GM23248 (cell line): ENCODE measurements at places on chromosomes 4 and X. TPM values are rescaled to one million over a fixed set of nuclear protein-coding genes. Genes with fewer than 3 reads are reported as not detected.

GUF1 gene
- 12.3 and 18.2 TPM in 2 replicates for total RNA-seq

GRCh38 chr4:168319486-168320019, 1.0 kb upstream of the DDX60 start:
- no peak overlapping the region for H3K27ac ChIP-seq
- H3K4me1 ChIP-seq, result 0 out of 2 replicates have a peak, but pooled peaks cover 7% of the 10 kb centered on the region
- peak overlapping the region; percentile 85 for H3K4me3 ChIP-seq
- no peak for DNase-seq
- H3K36me3 ChIP-seq, result no peaks in the 10 kb centered on the region
- no peaks in the 10 kb centered on the region for H3K27me3 ChIP-seq

PLP1 gene
- 0.22 and 0.76 TPM in 2 replicates for total RNA-seq

GRCh38 chrX:47180346-47180745, 13.3 kb upstream of the UBA1 start:
- no peak for DNase-seq
- H3K36me3 ChIP-seq, result no peaks in the 10 kb centered on the region
- no peak overlapping the region for H3K4me3 ChIP-seq
- no peaks in the 10 kb centered on the region for H3K27me3 ChIP-seq
- no peak overlapping the region for H3K27ac ChIP-seq

GRCh38 chr4:100357542-100357941, 160.3 kb downstream of the EMCN start:
- H3K27me3 ChIP-seq, result no peaks in the 10 kb centered on the region
- no peaks in the 10 kb centered on the region for H3K36me3 ChIP-seq
- H3K27ac ChIP-seq, result no peak overlapping the region
- H3K4me3 ChIP-seq, result no peak overlapping the region

GRCh38 chrX:132171478-132171877, 43.7 kb upstream of the FRMD7 start:
- no peaks in the 10 kb centered on the region for H3K36me3 ChIP-seq
- no peak overlapping the region for H3K27ac ChIP-seq
- no peak for DNase-seq
- H3K27me3 ChIP-seq, result no peaks in the 10 kb centered on the region
- H3K4me1 ChIP-seq, result no peaks in the 10 kb centered on the region

FRMD7 gene
- 0.11 TPM in 1 of 2 replicates, not detected in the other for total RNA-seq

- H3K36me3 ChIP-seq, result no peaks in the 10 kb centered on the region
- H3K4me1 ChIP-seq, result no peaks in the 10 kb centered on the region
- no peak overlapping the region for H3K27ac ChIP-seq
- peaks cover 69% of the 10 kb centered on the region for H3K27me3 ChIP-seq
- peak; percentile 18 for DNase-seq
Measured at GRCh38 chr4:108172231-108172752, 3.6 kb upstream of the LEF1 start.

DNA sequence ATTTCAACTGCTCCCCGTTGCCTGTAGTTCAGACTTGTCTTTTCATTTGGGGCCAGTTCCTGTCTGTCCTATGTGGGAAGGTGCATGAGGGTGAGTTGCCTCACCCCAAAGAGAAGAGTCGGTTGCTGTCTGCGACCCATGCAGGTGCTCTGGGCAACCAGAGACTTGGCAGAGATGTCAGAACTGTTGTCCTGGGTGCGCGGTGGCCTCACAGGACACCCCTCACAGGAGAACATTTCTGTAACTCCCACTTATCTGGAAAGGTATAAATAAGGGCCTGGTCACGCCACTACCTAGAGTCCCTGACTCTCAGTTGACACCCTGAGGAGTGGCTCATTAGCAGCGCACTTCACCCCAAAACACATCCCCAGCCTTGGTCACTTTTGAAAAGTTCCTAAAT, 9.7 kb upstream of the NAT8L start:
- H3K36me3 ChIP-seq, result no peaks in the 10 kb centered on the region
- H3K27me3 ChIP-seq, result peaks cover 24% of the 10 kb centered on the region
- DNase-seq, result no peak
- H3K4me1 ChIP-seq, result no peaks in the 10 kb centered on the region
- no peak overlapping the region for H3K27ac ChIP-seq

CXorf49 gene
- total RNA-seq, result not detected in 2 replicates

DNA sequence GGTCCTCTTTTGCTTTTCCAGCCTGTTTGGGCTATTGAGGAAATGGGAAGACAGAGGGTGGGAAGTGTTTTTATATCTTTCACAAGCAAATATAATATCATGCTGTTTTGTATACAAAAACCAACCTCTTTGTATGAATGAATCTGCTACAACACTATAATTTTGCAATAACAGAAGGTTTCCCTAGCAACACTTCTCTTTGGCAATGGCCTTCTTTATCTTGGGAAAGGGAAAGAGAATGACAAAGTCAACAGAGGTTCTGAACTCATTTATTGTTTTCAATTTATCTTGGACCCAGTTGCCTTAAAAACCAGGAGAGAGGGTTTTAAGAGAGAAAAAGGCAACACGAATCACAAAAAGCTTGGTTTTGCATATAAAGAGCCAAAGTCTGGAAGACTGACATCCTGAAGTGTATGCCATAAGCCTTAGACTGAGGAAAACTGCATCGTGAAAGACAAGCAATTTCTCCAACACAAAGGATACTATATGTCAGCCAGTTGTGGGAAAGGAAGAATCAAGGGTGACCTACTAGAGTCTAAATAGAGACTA, 121.8 kb upstream of the FAM241A start:
- H3K4me3 ChIP-seq, result no peak overlapping the region
- no peak overlapping the region for H3K27ac ChIP-seq
- DNase-seq, result peak; percentile 7
- no peaks in the 10 kb centered on the region for H3K4me1 ChIP-seq
- H3K27me3 ChIP-seq, result no peaks in the 10 kb centered on the region

DGKK gene
- total RNA-seq, result not detected in 2 replicates

- H3K27ac ChIP-seq, result no peak overlapping the region
- no peak overlapping the region for H3K4me3 ChIP-seq
- H3K4me1 ChIP-seq, result no peaks in the 10 kb centered on the region
- DNase-seq, result no peak
- H3K36me3 ChIP-seq, result no peaks in the 10 kb centered on the region
Measured at GRCh38 chr4:129394635-129395034, 298.7 kb downstream of the C4orf33 start.

LANCL3 gene
- total RNA-seq, result not detected in 2 replicates

DNA sequence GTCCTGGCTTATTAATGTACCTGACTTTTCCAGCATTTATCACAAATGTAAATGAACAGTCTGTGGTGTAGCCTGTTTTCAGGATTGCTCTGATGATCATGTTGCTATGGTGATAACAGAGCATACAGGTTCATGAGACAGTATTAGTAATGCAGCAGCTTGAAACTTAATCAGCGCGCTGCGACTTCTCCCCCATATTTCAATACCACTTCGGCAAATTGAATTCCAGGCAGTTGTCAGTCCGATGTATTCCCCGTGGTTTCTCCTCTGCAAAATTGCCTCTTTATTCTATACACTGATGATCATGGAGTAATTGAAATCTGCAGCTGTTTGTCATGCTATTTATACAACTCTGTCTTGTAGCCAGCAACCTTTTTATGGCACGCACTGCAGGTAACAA, 239.3 kb downstream of the C4orf33 start:
- no peak for DNase-seq
- H3K36me3 ChIP-seq, result no peaks in the 10 kb centered on the region
- H3K4me1 ChIP-seq, result no peaks in the 10 kb centered on the region

DNA sequence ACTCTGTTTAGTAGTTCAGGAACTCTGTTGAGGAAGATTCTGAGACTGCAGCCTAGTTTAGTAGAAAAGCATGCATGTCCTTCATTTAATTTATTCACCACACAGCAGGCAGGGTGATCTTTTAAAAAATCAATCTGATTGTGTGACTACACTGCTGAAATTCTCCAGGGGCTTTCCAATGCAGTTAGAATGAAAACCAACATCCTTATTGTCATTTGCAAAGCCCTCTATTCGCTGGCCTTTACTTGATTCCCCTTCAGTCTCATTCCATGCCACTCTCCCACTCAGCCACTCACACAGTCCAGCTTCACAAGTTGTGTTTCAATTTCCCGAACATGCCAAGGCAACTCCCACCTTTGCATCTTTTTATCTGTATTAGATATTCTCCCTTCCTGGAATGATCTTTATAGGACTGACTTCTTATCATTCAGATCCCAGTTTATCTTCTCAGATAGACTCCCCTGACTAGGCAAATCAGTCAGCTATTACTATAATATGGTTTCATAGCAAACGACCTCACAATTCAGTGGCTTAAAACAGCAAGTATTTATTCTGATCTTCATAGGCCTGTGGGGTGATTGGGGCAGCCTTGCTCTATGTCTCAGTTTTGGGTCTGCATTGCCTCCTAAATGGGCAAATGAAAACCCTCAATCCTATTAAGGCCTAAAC, 21.3 kb upstream of the FTHL17 start:
- H3K36me3 ChIP-seq, result no peaks in the 10 kb centered on the region
- H3K27me3 ChIP-seq, result no peaks in the 10 kb centered on the region
- H3K27ac ChIP-seq, result no peak overlapping the region
- H3K4me3 ChIP-seq, result no peak overlapping the region
- no peak for DNase-seq
- no peaks in the 10 kb centered on the region for H3K4me1 ChIP-seq

DNA sequence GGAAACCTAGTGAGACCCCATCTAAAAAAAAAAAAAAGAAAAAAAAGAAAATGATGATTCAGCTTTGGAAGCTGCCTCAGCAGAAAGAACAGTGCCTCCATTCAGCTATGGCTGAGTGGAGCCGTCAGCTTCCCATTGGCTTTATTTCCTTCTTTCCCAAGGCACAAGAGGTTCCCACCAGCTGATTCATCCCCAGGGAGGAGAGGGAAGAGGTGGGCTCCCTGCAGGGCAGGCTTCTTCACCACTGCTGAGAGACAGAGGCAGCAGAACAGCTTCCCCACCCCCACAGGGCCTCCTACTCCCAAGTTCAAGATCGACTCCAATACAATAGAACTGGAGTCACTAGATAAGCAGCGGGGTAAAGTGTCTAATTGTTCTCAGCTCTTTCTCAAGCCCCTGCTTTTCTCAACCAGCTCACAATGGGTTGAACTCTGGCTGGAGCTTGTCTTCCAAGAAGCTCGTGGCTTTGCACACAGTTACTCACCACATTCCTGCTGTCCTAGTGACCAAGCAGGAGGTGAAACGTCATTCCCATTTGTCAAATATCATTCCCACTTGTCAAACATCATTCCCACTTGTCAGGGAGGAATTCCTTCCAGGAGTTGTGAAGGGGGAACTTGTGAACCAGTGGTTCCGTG, 47.8 kb downstream of the FHDC1 start:
- no peaks in the 10 kb centered on the region for H3K36me3 ChIP-seq
- H3K27ac ChIP-seq, result 0 out of 2 replicates have a peak overlapping the region, but pooled peaks have one; percentile 12
- peak; percentile 66 for DNase-seq
- H3K4me1 ChIP-seq, result peaks cover 10% of the 10 kb centered on the region; the same call in 1 of the 2 replicates
- peaks cover 4% of the 10 kb centered on the region for H3K27me3 ChIP-seq

DNA sequence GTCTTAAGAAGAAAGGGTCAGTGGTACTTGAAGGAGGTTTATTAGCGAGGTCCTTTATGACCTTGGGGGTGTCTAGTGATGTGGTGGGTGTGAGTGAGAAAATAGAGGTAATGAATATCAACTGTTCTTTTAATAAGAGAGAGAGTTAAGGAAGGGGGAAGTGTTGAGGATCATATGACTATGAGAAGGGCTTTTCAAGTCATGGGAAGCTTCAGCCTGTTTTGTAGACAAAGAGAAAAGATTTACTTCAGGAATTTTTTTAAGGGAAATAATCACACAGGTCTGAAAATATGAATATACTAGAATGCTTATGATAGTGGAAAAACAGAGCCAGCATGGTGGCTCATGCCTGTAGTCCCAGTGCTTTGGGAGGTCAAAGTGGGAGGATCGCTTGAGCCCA, 41.3 kb upstream of the MTMR1 start:
- no peak overlapping the region for H3K4me3 ChIP-seq
- no peaks in the 10 kb centered on the region; the same call in 1 of the 2 replicates for H3K4me1 ChIP-seq
- no peak overlapping the region for H3K27ac ChIP-seq
- no peak for DNase-seq

PLS3 gene
- total RNA-seq, result 118 and 136 TPM in 2 replicates

- DNase-seq, result no peak
- no peaks in the 10 kb centered on the region for H3K36me3 ChIP-seq
- H3K4me3 ChIP-seq, result no peak overlapping the region
- no peak overlapping the region for H3K27ac ChIP-seq
Measured at GRCh38 chrX:149633511-149633910, 1.9 kb upstream of the TMEM185A start.

GRCh38 chr4:9927341-9928007, 93.8 kb downstream of the SLC2A9 start:
- H3K4me1 ChIP-seq, result no peaks in the 10 kb centered on the region
- peak; percentile 11 for DNase-seq
- H3K27me3 ChIP-seq, result no peaks in the 10 kb centered on the region
- H3K36me3 ChIP-seq, result no peaks in the 10 kb centered on the region
- H3K27ac ChIP-seq, result no peak overlapping the region
- H3K4me3 ChIP-seq, result no peak overlapping the region

- DNase-seq, result no peak
- H3K4me3 ChIP-seq, result no peak overlapping the region
- H3K4me1 ChIP-seq, result no peaks in the 10 kb centered on the region
Measured at GRCh38 chrX:131845201-131845600, 177.9 kb upstream of the STK26 start.

- H3K4me3 ChIP-seq, result no peak overlapping the region
- no peak for DNase-seq
- no peaks in the 10 kb centered on the region for H3K4me1 ChIP-seq
- no peaks in the 10 kb centered on the region for H3K27me3 ChIP-seq
Measured at GRCh38 chrX:132001127-132001526, 22.0 kb upstream of the STK26 start.

SPANXC gene
- not detected in 2 replicates for total RNA-seq

DNA sequence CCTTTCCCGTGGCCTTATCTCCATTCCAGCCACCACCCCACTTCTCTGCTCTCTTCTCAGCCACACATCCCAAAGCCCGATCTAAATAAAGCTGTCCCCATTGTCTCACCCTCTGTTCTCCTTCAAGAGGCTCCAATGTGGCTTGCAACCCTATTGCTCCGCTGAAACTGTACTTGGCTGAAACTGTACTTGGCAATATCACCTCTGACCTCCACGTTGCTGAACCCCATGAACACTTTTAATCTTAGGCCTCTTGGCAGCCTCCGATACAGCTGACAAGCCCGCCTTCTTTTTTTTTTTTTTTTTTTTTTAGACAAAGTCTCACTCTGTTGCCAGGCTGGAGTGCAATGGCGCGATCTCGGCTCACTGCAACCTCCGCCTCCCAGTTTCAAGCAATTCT, 12.1 kb downstream of the DCTD start:
- H3K36me3 ChIP-seq, result peaks cover 50% of the 10 kb centered on the region
- DNase-seq, result no peak
- no peak overlapping the region for H3K27ac ChIP-seq
- no peak overlapping the region for H3K4me3 ChIP-seq

DNA sequence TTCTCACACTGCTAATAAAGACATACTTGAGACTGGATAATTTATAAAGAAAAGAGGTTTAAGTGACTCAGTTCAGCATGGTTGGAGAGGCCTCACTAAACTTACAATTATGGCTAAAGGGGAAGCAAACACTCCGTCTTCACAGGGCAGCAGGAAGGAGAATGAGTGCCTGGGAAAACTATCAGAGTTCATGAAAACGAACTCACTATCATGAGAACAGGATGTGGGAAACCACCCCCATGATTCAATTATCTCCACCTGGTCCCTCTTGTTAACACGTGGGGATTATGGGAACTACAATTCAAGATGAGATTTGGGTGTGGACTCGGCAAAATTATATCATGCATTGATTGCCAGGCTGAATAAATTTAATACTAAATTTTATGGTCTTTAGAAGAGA, 592.7 kb downstream of the GRXCR1 start:
- no peak overlapping the region for H3K4me3 ChIP-seq
- H3K36me3 ChIP-seq, result no peaks in the 10 kb centered on the region
- no peak overlapping the region for H3K27ac ChIP-seq
- no peaks in the 10 kb centered on the region for H3K4me1 ChIP-seq
